ENCODE measurements at places on chromosomes 16 and 17. TPM values are rescaled to one million over a fixed set of nuclear protein-coding genes. Genes with fewer than 3 reads are reported as not detected.

HEATR9 gene
- total RNA-seq, result not detected

KRTAP4-12 gene
- not detected for total RNA-seq

CA5A gene
- total RNA-seq, result not detected

KLHL10 gene
- 0.43 TPM for total RNA-seq

KRT9 gene
- not detected for total RNA-seq

TP53TG3F gene
- not detected for total RNA-seq

MYO1C gene
- total RNA-seq, result 113 TPM

MRPL45 gene
- 31.9 TPM for total RNA-seq

PSMC3IP gene
- 2.0 TPM for total RNA-seq

C16orf89 gene
- total RNA-seq, result 3.3 TPM

CTRL gene
- 0.74 TPM for total RNA-seq

CDH5 gene
- 0.83 TPM for total RNA-seq

AATK gene
- total RNA-seq, result 0.43 TPM

MILR1 gene
- 8.5 TPM for total RNA-seq

SPAG5 gene
- total RNA-seq, result 5.4 TPM

ZFP3 gene
- 1.3 TPM for total RNA-seq

WDR59 gene
- total RNA-seq, result 12.6 TPM

KAT7 gene
- 27.5 TPM for total RNA-seq

ZG16 gene
- total RNA-seq, result not detected

SLFN12 gene
- total RNA-seq, result 19.6 TPM

CEP112 gene
- total RNA-seq, result 7.5 TPM

CASKIN1 gene
- total RNA-seq, result 0.37 TPM
